ENCODE measurements at places on chromosomes 3 and 15. TPM values are rescaled to one million over a fixed set of nuclear protein-coding genes. Genes with fewer than 3 reads are reported as not detected.

DNA sequence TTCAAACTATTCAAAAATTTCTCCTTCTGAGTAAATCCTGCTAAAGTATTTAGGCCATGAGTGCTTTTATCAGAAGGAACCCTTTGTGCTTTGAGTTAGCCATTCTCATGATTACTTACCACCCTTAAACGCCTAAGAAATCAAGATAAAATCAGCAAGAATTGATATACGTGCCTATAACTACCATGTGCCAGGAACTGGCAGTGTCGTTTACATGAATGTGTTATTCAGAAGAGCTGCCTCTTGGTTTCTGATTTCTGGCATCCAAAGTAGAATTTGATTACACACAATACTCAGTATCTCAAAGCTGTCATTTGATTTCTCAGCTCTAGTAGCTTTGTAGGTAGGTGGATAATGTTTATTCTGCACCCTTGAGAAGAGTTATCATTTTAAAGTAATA lies 351.3 kb upstream of the CCDC54 start:
- H3K27me3 ChIP-seq: no peaks in the 10 kb centered on the region
- no peak overlapping the region for H3K27ac ChIP-seq
- H3K4me3 ChIP-seq: no peak overlapping the region
- no peaks in the 10 kb centered on the region for H3K36me3 ChIP-seq

DNA sequence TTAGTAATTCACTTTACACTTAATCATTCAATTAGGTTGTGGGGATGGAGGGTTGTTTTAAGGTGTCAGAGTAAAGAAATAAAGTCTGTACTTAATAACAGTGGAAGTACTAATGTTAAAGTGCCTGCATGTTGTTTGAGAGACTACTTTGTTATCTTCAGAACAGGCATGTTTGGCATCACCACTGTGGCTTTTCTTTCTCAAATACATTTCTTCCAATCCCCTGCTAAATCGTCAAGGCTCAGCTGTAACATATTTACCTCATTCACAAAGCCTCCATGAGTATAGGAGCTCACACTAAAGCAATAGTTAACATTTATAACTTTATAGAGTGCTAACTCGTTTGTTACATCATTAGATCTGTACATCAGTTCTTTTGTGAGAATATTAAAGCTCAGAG lies 2.6 kb downstream of the TIMMDC1 start:
- DNase-seq: no peak
- no peaks in the 10 kb centered on the region for H3K27me3 ChIP-seq
- H3K27ac ChIP-seq: no peak overlapping the region
- no peak overlapping the region for H3K4me3 ChIP-seq

GRCh38 chr3:12922306-12922705 lies 80.9 kb upstream of the RPL32 start:
- H3K27ac ChIP-seq: no peak overlapping the region
- H3K36me3 ChIP-seq: peaks cover 6% of the 10 kb centered on the region
- no peaks in the 10 kb centered on the region for H3K27me3 ChIP-seq
- no peak for DNase-seq

DNA sequence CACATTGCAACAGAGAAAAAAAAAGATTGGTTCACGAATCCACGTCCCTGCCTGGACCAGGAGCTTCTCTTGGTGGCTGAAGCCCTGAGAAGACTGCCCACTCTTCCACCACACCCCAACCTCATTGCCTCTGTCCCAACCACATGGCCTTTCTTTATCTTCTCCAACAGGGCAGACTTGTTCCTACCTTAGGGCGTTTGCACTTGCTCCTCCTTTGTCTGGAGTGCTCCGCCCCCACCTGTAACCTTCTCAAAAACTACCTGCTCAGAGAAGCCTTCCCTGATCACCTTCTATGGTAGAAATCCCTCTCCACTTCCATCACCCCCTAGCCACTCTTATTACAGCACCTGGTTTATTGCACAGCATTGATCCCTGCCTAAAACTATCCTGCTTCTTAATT lies 64.7 kb downstream of the ITGA11 start:
- H3K4me3 ChIP-seq: no peak overlapping the region
- no peak overlapping the region for H3K27ac ChIP-seq
- no peaks in the 10 kb centered on the region for H3K27me3 ChIP-seq
- H3K36me3 ChIP-seq: no peaks in the 10 kb centered on the region

- H3K27me3 ChIP-seq: no peaks in the 10 kb centered on the region
- H3K27ac ChIP-seq: no peak overlapping the region
- no peaks in the 10 kb centered on the region for H3K4me1 ChIP-seq
- no peak overlapping the region for H3K4me3 ChIP-seq
- DNase-seq: no peak
Measured at GRCh38 chr3:71974786-71975185, 189.8 kb upstream of the PROK2 start.

DNA sequence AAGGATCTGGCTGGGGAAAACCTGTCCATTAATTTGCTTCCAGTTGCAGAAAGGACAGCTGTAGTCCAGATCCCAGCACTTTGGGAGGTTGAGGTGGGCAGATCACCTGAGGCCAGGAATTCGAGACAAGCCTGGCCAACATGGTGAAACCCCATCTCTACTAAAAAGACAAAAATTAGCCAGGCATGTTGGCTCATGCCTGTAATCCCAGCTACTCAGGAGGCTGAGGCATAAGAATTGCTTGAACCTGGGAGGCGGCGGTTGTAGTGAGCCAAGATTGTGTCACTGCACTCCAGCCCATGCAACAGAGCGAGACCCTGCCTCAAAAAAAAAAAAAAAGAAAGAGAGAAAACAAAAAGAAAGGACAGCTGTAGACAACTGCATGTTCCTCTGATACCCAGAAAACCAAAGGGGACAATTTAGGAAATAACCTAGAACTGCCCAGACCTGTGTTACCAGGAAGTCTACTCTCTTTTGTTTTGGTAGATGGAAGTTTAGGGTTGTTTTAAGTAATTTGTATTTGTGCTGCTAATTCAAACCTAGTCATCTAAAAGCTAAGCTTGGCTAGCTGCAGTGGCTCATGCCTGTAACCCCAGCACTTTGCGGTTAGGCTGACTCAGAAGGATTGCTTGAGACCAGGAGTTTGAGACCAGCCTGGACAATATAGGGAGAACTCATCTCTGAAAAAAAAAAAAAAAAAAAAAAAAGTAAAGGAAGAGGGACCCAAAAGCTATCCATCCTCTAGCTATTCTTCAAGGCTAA lies 22.7 kb downstream of the EXD1 start:
- no peak overlapping the region for H3K27ac ChIP-seq
- no peaks in the 10 kb centered on the region for H3K4me1 ChIP-seq
- DNase-seq: no peak

CISH gene
- total RNA-seq: 5.3 TPM

AADACL2 gene
- not detected for total RNA-seq
